ENCODE measurements at places on chromosomes 3 and 15.

- peak; percentile 100 for DNase-seq
Measured at GRCh38 chr15:32870240-32871033, 152.6 kb downstream of the GREM1 start.

DNA sequence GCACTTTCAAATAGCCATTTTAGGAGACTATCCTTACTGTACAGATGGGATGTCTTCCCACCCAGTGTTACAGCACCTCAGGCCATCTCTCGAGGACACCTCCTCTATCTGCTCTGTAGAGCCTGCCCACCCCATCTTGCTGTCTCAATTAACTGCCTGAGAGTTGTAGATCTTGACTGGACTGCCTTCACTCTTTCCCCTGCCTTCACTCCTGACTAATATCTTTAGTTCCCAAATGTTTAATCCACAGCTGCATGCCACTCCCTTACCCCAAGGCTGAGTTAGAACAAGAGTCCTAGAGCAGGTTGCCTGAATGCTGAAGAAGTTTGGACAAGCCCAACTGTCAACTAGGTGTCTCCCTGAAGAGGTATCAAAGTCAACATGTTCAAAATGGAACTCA, 1.3 kb upstream of the PP2D1 start:
- no peak for DNase-seq

- peak; percentile 75 for DNase-seq
Measured at GRCh38 chr3:14451844-14452739, 49.7 kb downstream of the SLC6A6 start.

- DNase-seq: peak; percentile 15
Measured at GRCh38 chr3:169478566-169479313, 184.8 kb downstream of the MECOM start.

DNA sequence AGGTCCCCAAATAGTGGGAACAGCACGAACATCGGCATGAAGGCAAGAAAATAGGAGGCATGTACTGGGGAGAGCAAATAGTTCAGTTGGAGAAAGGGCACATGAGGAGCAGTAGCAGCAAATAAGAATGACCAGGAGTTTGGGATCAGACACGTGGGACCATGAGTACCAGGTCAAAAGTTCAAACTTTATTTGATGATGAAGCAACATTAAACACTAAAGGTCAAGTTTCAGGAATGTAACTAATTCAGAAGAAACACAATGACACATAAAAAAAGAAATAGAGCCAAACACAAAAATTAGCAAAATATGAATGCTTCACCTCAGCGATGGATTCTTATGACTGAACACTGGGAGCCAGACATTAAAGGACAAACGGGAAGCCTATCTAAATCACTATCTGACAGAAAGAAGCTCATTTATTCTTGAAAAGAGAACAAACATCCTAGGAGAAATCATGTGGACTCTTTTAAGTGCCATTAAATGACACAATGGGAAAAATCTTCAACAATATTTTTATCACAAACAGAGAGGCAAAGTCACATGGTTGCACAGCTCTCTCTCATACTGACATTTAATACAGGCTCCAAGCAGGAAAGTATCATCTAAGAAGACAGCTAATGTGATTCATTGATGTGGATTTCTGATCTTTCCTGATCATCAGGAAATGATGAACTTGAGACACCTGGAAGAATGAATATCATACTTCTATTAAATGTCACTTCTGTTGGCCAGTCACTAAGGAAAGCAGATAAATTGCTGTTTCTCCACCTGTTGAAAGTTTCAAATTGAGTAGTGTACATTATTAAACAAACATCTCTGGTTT, 216.9 kb upstream of the THBS1 start:
- peak; percentile 79 for DNase-seq

GRCh38 chr15:101044625-101045235, 125.6 kb downstream of the LRRK1 start:
- DNase-seq: no peak

- DNase-seq: no peak
Measured at GRCh38 chr15:29942548-29942947, 120.3 kb upstream of the TJP1 start.

GRCh38 chr3:110234831-110235230, 836.8 kb upstream of the NECTIN3 start:
- DNase-seq: peak; percentile 7

- peak; percentile 39 for DNase-seq
Measured at GRCh38 chr15:65423976-65424679, 1.4 kb upstream of the IGDCC4 start.

- DNase-seq: no peak
Measured at GRCh38 chr3:145384307-145384706, 776.7 kb downstream of the PLOD2 start.

DNA sequence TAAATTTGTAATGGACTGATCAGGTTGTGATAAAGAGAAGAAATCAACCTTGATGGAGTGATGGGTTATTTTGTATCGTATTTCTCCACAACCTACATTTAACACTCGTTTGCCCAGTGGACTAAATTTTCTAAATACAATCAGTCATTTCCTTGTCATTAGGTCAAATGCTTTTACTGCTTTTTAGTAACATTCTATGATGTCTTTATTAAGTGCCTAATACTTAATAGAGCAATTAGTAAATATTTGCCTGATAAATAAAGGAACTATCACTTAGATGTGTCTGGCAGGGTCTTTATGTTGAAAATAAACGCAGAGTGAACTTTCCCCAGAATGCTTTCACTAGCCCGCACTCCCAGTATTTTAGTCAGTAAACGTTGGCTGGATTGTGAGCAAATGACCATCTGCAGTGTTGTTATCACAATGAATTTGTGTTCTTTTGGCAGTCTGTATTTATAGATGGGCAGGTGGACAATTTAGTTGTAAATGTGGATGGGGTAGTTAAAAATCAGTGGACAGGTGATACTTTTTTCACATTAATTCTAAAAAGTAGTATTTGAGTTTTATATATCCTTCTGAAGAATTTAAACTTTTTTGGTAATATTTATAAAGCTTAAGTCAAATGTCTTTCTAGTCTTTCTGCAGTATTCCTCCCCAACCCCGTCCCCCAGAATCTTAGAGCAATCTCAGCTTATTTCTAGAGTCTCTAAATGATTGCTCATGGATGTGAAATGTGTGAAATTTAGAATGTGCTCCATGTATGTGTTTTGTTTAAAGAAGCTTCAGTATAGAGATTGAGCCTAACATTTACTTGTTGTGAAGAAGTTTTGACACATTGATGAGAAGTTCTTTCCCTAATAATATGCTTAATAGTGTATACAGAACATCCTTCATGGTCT, 4.9 kb downstream of the USP3 start:
- DNase-seq: no peak

GRCh38 chr3:27392950-27393679, 23.9 kb upstream of the NEK10 start:
- no peak for DNase-seq

DNA sequence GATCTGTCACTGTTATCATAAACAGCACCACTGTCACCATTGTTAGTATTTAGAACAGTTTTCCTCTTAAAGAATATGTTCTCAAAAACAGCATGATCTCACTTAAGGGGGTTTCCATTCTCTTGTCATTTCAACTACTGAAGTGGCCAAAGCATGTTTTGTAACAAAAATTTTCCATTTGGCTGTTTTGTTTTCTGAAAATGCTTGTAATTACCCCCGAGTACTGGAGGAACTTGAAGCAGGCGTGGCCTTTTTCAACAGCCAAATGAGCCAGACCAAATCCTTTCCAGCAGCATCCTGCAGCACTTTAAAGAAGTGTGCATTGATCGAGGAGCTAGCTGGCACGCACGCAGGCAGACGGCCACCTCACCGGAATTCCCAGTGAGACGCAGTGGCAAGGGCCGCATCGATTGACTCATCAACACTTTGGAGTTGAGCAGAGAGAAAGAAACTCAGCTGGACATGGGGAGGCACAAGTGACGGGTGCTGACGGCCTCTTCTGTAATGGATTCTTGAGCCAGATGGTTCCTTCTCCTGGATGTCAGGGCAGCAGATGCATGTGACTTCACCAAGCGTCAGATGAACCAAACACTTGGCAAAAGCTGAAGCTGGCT, 234.3 kb upstream of the IGF1R start:
- DNase-seq: no peak

DNA sequence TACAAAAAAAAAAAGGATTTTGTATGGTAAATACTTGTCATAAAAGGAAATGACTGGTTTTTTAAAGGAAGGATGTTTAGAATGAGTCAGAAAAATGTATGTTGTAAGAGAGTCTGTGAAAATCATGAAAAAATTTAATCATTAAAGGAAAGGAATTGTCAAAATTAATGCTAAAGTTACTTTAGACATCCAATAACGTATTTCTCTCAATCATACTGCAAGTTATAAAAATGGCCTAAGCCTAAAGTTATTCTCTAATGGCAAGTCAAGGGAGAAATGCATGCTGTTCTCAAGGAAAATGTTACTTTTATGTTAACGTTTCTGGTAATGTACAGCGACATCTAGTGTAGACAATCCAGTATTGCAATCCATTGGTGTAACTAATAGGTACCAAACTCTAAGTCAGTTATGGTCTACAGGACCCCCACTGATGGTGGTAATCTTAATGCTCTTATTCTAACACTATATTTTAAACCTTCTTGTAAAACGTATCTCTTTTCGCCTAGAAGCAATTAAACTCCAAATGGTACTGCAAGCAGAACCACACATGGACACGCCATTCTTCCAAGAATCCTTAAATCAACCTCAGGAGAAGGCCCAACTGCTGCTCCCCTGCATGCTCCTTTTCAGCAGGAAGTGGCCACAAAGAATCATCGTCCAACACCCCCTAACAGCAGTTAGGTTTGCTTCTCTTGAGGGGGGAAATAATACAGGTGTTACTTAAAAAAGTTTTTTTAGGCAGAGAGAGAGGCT, 35.2 kb downstream of the NCEH1 start:
- DNase-seq: peak; percentile 64

DNA sequence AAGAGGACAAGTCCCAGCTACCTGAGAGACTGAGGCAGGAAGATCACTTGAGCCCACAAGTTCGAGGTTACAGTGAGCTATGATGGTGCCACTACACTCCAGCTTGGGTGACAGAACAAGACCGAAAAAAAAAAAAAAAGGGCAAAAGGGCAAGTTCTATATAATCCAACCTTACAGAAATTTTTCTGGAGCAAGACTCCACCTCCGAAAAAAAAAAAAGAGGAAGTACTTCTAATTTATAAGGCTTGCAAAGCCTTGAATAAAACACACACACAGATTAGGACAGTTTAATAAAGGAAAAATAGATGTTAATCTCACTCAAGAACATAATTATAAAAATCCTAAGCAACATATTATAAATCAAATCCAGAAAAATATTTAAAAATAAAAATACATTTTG, 14.4 kb upstream of the XYLB start:
- DNase-seq: no peak

DNA sequence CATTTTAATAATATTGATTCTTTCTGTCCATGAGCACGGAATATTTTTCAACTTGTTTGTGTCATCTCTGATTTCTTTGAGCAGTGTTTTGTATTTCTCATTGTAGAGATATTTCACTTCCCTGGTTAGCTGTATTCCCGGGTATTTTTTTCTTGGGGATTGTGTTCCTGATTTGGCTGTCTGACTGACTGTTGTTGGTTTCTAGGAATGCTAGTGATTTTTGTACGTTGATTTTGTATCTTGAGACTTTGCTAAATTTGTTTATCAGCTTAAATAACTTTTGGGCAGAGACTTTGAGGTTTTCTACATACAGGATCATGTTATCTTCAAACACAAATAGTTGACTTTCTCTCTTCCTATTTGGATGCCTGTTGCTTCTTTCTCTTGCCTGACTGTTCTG, 418.8 kb upstream of the ALCAM start:
- DNase-seq: peak; percentile 65

DNA sequence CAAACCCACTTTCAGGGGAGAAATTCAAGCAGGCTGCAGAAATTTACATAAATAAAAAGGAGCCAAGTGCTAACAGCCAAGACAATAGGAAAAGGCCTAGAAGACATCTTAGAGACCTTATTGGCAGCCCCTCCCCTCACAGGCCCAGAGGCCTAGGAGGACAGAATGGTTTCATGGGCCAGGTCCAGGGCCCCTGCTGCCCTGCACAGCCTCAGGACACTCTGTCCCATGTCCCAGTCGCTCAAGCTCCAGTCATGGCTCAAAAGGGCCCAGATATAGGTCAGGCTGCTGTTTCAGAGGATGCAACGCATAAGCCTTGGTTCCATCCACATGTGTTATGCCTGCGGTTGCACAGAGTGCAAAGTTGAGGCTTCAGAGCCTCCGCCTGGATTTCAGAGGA, 55.8 kb downstream of the SLC41A3 start:
- DNase-seq: no peak

- DNase-seq: no peak
Measured at GRCh38 chr15:100169615-100170290, 172.0 kb downstream of the ADAMTS17 start.

DNA sequence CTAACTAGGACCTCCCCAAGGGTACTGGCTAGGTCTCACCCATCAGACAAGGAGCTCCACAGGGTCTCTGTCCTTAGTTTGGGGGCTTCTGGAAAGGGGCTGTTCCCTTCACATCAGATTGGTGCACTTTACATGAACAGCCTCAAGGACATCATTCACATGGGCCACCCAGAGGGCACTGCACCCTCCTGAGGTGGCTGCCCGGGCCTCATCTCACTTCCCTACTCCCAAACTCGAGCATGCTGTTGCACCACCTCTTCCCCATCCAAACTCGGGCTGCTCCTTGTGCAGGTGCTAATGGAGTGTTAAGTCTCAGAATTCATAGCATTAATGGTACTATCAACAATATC, 48.1 kb downstream of the RAB11A start:
- DNase-seq: no peak

DNA sequence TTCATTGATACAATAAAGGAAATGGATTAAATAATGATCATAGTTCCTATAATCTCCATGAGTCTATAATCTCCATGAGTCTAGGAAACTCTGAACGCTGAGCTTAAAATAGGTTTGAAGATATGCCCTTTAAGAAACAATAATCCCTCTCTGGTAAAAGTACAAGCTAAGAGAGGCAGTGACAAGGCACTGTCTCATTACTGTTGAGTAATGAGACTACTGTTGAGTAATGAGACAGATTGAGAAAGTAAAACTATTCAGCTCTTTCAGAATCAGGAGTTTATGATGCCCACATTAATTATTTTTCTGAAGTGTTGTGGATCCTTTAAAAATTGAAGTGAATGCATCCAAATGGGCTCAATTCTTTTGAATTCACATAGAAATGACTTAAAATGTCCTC, 235.5 kb upstream of the THRB start:
- no peak for DNase-seq

DNA sequence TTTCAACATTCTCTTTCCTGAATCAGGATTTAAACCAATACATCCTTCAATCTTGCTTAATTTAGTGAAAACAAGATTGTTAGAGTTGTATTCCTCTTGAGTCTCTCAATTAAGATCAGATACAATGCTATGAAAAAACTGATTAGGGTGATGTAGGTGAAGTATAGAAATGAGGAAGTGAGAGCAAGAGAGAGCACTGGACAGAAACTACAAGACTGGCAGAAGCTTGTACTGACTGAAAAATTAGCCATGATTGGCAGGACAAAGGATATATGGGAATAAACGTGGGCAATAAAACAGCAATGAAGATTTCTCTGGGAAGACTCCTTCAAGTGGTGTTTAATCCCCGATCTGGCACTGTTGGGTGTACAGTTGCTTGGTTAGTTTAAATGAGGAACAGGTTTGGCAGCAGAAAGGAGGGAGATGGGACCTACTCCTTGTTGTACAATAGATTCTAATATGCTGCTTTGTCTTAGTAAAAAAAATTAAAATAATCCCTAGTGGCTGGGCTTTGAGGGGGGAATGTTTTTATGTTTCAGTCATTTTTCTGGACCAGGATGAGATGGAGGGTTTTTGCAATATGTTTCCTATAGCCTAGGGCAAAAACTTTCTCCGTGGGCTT, 252.7 kb downstream of the SLC9A9 start:
- no peak for DNase-seq

- DNase-seq: peak; percentile 78
Measured at GRCh38 chr3:124559846-124560574, 170.2 kb upstream of the UMPS start.

GRCh38 chr3:115825046-115825445, 201.7 kb downstream of the GAP43 start:
- peak; percentile 69 for DNase-seq

Measured in fibroblast of skin of right quadriceps (primary cell).